ENCODE measurements at places on chromosomes 4 and X.
A peak's percentile ranks its signal among the peaks of the same experiment; 100 is the strongest.

GRCh38 chr4:62131049-62131448 lies 930.9 kb downstream of the ADGRL3 start:
- DNase-seq, result no peak

- DNase-seq, result peak; percentile 71
Observed at GRCh38 chr4:102263024-102263787, 82.1 kb downstream of the SLC39A8 start.

DNA sequence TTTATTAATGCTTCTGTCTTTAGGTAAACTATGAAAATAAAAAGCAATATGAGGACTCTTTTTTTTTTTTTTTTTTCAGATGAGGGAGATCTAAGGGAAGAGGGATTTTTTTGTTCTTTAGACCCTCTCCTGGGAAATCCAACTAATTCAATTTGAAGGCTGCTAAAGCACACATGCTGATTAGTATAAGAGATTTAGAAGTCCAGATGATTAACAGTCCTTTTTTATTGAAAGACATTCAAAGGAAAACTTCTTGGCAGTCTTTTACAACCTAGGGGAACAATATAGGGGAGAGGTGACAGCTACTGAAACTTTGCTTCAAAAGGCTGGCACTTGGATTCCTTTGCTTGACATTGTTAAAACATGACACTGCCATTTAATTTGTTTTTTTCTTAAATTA lies 602.5 kb downstream of the RAPGEF2 start:
- no peak for DNase-seq

DNA sequence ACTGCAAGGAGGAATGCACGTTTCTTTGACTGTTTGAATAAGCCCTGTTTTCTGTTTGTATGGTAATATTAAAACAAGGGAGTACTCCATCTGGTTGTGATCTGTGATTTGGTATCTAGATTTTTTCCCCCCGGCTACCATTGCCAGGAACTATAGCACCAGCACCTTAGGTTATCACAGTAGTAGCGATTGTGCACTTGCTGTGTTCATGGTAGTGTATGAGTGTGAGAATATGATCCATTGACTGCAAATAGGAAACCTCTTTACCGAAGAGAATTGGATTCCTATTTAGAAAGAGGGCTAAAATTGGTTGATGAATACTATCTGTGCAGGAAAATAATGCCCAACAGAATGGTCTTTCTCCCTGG lies 69.9 kb downstream of the LARP7 start:
- no peak for DNase-seq

DNA sequence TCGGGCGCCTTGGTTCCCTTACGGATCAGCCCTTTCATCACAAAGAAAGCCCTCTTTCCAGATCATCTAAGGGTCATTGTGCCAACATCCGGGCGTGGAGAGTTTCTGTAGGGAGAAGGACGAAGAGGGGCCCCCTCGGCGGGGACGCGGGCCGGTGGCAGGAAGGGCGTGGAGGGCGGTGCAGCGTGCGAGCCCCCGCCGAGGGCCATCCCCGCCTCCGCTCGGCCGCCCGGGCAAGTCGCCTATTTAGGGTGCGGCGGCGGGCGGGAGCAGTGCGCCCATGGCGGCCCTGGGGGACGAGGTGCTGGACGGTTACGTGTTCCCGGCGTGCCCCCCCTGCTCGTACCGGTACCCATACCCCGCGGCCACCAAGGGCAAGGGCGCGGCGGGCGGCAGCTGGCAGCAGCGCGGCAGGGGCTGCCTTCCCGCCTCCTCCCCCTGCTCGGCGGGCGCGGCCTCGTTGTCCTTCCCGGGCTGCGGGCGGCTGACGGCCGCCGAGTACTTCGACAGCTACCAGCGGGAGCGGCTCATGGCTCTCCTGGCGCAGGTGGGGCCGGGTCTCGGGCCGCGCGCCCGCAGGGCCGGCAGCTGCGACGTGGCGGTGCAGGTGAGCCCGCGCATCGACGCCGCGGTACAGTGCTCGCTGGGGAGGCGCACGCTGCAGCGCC lies at the start of gene ZAR1:
TSS of gene ZAR1 (plus strand) at position 241 of the 668 bp plus-strand sequence. CDS start at position 281, 40 bp downstream.
- DNase-seq, result no peak

DNA sequence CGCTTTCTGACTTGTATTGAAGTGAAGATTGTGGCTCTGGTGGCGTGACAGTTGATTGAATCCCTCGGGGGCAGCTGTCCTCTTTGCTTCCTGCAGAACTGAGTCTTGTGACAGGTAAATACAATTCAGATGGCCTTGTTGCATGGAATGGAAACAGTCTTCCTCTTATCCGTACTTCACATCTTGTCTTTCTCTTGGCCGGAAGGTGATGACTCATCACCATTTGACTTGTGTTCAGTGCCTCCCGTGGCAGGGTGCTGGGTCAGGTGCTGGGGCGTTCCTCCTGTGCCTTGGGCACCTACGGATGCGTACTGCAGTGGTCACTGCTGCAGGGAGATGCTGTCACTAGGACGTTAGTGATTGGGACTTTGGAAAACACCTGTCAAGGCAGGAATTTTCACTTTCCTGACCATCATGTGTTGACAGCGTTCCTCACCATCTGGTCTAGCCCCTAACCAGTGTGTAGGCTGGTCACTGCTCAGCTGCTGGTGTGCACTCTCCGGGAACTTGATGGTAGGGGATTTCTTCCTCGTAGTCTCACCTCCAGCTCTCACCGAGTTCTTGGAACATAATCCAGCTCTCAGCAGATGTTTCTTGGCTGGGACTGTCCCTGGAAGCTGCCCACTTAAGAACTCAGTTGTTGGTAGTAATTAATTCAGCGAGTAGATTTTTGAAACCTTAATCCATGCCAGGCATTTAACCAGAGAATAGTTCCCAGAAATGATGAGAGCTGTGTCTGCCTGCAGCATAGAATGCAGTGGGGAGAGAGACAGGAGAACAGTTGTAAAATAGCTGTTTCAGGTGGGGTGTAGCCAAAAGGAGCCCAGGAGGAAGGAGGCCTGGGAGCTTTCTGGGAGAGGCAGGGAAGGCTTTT lies 7.2 kb downstream of the TBC1D14 start:
- peak; percentile 85 for DNase-seq

DNA sequence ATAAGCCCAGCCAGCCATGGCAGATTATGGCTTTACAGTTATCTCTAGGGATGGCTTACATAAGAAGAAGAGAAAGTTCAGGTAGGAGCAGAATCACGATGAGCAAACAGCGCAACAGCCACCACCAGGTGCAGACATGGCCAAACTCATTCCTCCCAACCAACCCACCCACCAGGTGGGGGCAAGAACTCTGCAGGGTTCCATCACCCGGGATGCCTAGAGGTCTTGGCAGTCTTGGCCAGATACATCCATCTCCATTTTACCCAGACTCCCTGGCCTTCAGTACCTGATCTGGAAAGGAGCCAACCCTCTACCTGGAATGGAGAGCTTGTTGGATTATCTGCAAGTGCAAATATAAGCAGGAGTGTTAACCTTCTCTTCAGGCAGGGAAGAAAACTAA lies 7.5 kb downstream of the TSC22D3 start:
- no peak for DNase-seq

GRCh38 chr4:48799157-48799556 lies 19.1 kb upstream of the FRYL start:
- no peak for DNase-seq

- DNase-seq, result no peak
Observed at GRCh38 chrX:126655061-126655460, 102.4 kb upstream of the DCAF12L1 start.

DNA sequence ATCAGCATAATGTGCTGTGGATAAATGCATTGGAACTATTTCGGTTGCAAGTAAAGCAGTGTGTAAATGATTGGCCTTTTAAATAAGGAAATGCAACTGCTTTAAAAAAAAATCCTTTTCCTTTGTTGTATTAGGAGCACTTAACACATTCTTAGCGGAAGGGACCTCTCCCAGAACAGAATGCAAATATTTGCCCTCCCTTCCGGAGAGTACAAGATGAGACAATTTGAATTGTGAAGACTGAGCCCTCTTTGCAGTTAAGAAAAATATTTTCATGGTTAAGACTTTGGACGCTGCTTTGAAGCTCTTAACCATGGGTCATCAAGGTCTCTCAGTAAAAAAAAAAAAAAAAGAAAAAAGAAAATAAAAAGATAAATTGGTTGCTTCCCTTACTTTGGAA lies 9.5 kb upstream of the NOX1 start:
- no peak for DNase-seq

DNA sequence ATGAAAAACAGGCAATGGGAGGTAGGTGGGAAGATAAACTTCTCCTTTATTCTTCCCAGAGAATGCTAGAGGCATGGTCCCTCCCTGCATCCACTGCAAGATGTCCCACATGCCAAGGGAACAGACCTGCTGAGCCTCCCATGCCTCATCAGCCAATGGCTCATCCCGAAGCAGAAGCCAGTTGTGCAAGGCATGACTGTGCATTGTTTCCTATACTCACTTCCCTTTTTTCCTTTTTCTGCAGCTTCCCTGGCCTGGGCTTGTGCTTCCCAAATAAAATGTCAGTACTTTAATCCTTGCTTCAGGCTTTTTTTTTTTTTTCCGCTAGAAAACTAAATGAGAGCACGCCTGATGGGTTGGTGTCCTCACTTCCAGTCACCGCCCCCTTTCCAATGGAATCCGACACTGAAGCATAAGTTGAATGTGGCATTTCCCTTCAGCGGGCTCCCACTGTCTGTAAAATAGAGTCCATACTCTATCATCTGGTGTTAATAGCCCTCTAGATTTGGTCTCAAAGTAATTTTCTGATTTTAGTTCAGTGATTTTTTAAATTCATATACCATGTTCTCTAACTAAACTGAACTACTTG lies 239.0 kb upstream of the JADE1 start:
- no peak for DNase-seq

All from activated CD4-positive, alpha-beta T cell treated with anti-CD3 and anti-CD28 coated beads, Interleukin-2, Interleukin-6, amounts not matched to agents 100 ng/mL and 50 ng/mL, durations not matched to agents 16 hours and 8 hours (primary cell).